ENCODE measurements at places on chromosomes 1 and 21.

DNA sequence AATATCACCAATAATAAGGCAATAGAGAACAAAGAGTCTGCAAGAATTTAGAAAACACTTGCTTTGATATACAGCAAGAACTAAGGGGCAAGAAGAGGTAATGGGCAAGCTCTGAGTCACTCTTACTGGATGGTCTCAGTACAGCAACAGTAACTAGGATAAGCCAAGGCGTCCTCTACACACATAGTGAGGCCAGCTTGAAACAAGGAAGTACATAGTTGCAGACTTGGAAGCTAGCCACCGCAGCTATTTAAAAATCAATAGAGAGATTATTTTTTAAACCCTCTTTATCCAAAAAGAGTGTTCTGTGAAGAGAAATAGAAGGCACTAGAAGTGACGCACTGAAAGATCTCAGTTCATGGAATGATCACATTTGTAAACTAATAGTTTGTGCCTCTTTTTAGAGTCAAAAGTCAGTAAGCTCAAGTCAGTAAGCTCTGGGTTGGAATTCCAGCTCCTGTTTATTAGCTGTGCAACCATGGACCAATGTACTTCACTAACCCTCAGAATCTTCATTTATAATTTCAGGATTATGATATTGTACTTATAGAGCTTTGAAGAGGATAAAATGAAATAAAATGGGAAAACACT is 118.6 kb downstream of the AKT3 start:
- DNase-seq = no peak

DNA sequence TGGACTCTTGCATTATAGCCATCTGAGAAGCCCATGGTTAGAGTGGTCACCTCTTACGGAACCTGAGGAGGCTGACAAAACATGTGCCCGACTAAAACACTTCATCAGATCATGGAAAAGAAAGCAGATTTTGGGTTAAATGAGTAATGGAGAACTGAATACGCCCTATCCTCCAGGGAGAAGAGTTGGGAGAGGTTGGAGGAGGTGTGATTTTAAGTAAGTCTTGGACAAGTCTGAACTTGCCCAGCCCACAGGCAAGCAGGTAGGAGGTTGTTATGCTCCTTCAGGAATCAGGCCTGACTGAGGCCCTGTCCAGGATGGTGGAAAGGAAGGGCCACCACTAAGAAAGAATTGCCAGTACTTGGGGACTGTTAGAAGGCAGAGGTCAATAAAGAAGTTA is 255.8 kb downstream of the TGFB2 start:
- no peak for DNase-seq

DNA sequence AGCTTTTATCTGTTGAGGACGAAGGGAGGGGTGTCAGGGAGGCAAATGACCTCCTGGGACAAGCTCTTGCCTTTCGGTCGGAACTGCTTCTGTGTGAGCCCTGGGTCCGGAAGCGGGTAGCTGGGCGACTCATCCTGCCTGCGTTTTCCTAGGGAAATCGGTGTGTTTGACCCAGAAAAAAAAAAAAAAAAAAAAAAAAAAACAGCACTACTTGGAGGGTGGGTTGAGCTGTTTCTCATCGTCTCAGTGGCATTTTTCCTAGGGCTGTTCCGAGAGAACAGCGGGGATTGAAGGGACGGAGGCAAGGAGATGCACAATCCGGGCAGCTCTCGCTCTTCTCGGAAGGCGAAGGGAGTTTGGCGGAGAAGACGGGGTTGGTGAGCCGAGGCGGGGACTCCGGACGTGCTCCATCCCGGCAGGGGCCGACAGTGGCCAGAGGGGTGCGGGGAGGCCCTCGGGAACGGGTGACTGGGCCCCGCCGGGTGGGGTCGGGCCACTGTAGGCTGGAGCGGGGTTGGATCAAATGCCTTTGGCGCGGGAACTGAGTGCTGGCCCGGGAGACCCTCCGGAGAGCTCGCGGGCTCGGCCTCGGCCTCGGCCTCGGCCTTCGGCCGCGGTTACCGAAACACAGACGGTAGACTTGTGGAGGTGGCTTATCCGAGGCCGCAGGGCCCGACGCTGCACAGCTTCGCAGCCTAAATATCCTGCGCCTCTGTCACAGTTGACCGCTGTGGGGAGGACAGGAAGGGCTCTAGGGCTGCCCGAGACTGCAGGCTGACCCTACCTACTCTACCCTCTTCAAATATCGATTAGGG is 2.4 kb upstream of the BARHL2 start:
- no peak for DNase-seq

- no peak for DNase-seq
Observed at GRCh38 chr1:1929102-1929638, 10.1 kb upstream of the TMEM52 start.

- DNase-seq = no peak
Observed at GRCh38 chr21:43015906-43016540, 41.7 kb downstream of the PKNOX1 start.

GRCh38 chr1:91948501-91949355 is 473 bp upstream of the BRDT start:
- DNase-seq = no peak

DNA sequence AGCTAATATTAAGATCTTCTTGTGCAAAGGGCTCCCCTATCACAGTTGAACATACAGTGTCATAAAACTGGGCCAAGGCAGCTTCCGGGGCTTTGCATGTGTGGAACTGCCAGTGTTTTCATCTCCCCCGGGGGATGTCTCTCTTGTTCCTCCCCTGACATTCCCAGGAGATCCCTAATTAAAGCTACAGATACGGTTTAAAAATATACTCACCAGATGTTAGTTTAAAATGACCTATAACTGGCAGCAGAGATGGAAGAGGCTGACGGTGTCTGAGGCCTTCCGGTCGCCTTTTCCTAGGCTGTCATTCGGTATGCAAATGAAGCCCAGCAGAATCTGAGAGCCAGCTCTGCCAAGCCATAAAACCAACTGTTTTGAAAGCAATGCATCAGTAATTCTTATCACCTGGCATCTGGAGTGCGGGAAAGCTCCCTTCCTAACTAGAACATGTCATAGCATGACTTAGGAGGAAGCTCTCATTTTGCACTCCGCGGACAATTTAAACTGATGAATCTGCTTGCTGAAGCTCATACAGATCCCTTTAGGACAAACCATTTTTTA is 436.5 kb upstream of the VAMP3 start:
- no peak for DNase-seq

GRCh38 chr1:22253012-22253790 is 110.3 kb upstream of the WNT4 start:
- DNase-seq = no peak

DNA sequence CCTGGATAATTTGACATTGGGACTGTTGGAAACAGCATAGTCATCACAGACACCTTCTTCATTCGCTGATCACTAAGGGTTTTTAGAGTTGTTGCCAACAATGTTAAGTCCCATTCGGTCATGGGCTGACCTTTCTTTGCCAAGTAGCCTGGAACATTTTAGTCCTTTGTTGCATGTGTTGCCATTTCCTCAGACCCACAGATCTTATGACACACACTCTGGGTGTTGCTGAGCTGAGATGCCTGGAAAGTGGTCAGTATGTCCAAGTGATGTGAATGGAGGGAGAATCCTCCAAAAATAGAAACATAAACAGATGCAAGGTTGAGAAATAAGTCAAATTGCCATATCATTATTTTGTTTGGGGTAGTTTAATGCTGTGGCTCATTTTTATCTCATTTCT is 61.5 kb upstream of the GJA5 start:
- no peak for DNase-seq

- no peak for DNase-seq
Observed at GRCh38 chr1:7501084-7501491, 270.0 kb upstream of the VAMP3 start.

DNA sequence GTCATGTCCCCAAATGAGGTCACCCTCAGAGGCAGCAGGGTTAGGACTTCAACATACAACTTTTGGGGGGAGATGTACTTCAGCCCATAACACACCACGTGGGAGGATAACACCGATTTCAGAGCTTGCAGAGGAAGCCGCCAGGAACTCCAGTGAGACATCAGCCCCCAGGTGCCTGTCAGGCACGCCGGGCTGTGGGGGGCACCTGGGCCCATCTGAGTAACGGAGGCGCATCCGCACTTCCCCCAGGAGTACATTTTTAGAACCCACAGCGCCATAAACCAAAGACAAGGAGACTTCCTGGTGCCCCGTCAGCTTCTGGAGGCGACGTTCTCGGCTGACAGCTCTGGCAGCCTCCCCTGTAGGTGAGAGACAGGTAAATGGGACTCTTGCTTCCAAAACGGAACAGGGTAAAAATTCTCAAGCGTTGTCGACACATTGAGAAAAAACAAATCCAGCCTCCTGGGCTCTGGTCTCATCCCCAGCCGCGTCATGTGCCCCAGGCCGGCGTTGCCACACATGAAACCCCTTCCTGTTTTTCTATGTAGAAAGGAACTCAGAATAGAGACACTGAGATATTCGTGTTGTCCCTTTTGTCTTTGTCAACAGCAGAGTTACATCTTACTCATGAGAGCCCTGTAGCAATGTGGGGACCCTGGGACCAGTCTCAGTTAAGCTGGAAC is 93.3 kb downstream of the PDE9A start:
- no peak for DNase-seq

DNA sequence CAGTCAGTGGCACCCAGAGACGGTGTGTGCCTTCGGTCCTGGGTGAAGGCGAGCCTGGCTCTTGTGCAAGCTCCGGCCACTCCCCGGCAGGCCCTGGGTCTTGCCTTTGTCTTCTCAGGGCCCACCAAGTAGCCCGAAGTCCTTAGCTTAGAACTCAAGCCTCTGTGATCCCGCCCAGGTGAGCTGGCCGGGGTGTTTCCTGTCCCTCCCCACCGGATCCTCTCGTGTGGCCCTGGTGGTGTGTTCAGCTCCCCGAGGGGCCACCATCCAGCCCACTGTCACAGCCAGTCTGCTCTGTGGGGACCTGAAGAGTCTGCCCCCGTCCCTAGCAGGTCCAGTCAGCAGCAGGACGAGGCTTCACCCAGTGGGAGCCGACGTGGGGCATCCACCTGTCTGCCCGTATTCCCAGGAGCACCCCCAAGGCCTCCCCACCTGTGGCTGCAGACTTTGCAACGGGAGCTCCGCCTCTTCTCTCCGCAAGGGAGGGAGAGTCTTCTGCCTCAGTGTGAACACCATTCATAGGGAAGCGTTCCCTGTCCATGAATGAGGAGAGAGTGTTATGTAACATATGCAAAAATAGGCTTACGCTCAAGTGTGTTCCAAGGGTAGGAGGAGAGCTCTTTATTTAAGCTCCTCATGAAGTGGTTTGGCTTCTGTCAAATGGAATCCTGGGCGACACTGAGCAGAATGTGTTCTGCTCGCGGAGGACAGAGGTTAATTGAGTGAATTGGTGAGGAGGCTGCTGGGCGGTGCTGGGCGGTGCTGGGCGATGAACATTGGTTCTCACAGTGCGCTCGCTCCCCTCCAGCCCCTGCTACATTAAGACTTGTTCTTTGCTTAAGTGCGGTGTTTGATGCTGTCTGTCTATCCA is 108.9 kb downstream of the CRYAA start:
- no peak for DNase-seq

DNA sequence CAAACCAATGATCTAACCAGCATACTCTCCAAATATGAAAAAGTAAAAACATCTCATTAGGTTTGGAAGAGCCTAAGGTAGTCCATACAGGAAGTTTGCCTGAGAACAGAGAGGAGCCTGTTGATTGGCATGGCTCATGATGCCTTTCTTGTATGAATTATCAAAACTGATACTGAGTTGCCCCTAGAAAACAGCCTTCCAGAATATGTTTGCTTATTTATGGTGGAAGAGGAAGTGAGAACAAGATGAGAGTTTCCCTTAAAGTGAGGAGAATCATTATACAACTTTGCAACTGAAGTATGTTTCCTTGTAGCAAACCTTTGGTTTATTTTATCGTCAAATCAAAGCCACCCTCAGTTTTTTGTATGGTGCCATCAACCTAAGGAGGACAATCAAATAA is 23.8 kb upstream of the KIAA1614 start:
- no peak for DNase-seq

- no peak for DNase-seq
Observed at GRCh38 chr21:42189860-42190485, 29.0 kb upstream of the ABCG1 start.

- no peak for DNase-seq
Observed at GRCh38 chr1:221777431-221778072, 35.7 kb upstream of the DUSP10 start.

GRCh38 chr1:235892202-235892601 is 25.5 kb upstream of the LYST start:
- no peak for DNase-seq

DNA sequence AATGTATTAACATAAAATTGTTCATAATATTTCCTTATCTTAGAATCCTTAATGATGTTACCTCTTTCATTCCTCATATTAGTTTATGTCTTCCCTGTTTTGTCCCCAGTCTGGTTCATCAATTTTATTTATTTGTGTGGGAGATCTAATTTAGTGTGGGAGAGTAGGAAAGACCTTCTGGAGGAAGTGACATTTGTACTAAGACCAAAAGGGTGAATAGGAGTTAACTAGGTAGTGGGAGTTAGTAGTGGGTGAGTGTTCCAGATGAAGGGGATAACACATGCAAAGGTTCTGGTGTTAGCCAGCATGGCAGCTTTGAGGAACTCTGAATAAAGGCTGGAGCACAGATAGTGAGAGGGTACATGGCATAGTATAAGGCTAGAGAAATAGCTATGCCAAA is 21.4 kb downstream of the RASAL2 start:
- DNase-seq = no peak

DNA sequence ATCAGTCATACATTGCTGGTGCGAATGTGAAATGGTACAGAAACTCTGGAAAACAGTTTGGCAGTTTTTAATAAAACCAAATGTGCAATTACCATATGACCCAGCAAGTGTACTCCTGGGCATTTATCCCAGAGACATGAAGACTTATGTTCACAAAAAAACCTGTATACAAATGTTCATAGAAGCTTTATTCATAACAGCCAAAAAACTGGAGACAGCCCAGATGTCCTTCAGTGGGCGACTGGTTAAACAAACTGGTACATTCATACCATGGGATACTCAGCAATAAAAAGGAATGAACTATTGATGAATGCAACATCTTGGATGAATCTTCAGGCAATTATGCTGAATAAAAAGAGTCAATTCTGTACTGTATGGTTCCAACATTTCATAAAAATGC is 97.8 kb downstream of the DTL start:
- DNase-seq = no peak

DNA sequence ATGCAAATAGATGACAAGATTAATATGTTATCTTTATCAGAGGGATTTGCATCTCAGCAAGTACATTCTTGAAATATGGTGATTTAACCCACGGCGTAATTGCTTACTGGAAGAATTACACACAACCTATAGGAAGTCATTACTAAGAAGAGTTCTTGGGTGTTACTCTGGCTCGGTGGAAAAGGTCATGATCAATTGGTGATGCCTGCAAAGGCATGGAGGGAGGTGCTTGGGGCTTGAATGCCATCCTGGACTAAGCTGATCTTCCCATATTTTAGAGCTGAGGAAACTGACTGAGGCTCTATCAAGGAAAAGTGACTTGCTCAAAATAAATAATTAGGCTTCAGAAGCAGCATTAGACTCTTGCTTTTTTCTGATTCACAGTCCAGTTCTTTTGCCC is 137.5 kb upstream of the JUN start:
- no peak for DNase-seq

DNA sequence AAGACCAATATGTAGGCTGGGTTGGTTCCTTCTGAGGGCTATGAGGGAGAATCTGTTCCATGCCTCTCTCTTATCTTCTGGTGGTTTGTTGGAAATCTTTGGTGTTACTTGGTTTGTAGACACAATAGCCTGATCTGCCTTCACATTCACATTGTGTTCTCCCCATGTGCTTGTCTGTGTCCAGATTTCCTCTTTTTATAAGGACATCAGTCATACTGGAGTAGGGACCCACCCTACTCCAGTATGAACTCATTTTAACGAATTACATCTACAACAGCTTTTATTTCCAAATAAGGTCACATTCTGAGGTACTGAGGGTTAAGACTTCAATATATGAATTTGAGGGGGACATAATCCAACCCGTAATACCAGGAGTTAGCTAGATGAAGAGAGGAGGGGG is 75.9 kb downstream of the DISP1 start:
- DNase-seq = no peak
